NCI-H774 (cell line): ENCODE measurements at places on chromosomes 16 and 17.

GRCh38 chr16:63287401-63287800 is 1251.2 kb upstream of the CDH8 start:
- DNase-seq: no peak

GRCh38 chr16:57865746-57866528 is 63.6 kb upstream of the KIFC3 start:
- DNase-seq: no peak

DNA sequence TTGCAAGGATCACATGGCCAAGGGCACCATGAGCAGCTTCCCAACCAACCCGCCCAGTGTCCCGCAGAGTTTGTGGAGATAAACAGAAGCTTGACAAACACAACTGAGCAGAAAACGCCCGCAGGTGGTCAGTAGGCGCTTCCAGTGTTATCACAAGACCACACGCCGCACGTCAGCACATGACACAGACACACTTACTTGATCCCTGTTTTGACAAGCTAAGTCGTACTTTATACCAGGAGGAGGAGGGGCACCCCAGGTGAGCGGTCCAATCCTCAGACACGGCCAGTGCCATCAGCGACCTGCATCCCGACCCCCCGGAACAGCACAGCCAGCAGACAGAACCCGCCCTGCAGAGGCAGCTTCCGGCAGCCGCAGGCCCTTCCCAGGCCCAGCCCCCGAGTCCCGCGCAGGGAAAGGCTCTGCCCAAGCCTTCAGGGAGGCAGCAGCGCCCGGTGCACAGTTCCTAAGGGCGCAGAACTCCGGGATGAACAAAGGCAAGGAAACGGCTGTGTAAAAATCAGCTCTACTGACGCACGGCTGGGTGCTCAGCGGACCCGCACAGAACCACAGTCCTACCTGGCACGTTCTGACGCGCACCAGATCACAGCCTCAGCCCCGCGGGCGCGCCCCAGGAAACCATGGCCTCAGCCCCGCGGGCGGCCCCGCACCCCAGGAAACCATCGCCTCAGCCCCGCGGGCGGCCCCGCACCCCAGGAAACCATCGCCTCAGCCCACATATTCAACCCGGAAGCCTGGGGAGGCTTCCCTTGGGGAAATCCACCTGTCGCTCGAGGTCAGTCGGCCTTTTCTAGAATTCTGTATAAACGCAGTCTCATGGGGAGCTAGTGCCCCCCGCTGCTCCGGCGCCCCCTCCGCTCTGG is 27.8 kb downstream of the AXIN1 start:
- DNase-seq: no peak

GRCh38 chr16:70770626-70771552 is 30.1 kb downstream of the VAC14 start:
- no peak for DNase-seq

DNA sequence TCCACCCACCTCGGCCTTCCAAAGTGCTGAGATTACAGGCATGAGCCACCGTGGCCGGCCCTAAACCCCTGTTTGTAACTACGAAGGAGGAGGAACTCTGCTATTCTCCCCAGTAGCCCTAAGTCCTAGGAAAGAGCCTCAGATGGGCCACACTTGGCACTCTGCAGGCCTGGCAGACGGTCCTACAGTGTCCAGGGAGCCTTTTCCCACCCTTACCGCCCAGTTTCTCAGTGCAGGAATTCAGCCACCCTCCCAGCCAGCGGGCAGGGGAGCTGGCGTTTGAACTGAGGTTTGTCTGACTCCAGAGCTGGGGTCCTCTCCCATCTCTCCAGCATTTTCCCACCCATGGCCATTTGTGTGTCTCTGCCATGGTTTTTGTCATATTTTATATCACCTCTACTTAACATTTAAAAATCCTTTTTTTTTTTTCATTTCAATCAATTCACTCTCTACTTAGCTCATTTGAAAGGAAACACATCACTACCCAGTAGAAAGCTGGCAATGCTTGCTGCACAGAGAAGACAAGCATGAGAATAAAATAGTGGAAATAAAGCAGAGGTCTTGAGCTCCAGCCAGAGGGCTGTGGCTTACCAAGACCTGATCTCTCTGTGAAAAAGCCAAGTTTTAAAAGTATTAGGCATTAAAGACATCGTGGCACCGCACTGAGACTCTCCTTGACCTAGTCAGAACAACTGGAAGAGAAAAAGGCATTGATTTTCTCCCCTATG is 34.9 kb downstream of the BCO1 start:
- DNase-seq: no peak

DNA sequence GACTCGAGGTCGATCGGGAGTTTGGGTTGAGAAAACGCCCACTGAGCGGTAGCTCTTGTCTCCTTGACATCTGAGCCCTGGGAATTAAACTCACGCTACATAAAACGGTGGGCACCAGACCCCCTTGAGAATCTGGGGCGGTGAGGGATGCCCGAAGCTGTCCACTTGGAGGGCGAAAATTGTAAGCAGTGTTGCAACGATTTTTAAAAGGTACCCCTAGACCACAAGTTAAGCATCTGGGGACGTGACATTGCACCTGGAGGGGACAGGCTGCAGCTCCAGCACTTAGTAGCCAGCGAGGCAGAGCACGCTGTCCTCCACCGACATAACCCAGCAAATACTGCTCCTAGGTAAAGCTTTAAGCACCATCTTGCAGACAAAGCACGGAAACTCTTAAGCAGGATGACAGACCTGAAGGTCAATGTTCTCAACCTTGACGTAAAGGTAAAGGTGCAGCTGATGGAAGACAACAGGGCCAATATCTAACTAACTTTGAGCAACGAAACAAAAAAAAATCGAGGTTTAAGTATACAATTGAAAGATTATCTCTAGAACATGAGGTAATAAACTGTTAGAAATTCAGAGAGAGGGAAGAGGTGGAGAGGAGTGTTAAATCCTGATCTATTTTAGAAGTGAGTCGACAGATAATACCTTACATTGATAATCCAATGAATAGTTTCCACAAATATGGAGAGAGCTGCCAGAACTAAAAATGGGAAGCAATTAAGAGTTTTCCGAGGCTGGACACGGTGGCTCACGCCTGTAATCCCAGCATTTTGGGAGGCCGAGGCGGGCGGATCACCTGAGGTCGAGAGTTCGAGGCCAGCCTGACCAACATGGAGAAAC is 921 bp upstream of the CDR2 start:
- DNase-seq: no peak

- no peak for DNase-seq
Measured at GRCh38 chr17:40548982-40549685, 16.1 kb downstream of the CCR7 start.

- DNase-seq: peak; percentile 92
Measured at GRCh38 chr16:11851294-11852091, at the start of gene RSL1D1. Gene RSL1D1, minus strand, starts transcription at chr16:11851542. Its CDS starts 30 bp downstream, at chr16:11851512.

- DNase-seq: peak; percentile 32
Measured at GRCh38 chr17:76868669-76869495, 678 bp downstream of the MGAT5B start.

- peak; percentile 45 for DNase-seq
Measured at GRCh38 chr17:56939869-56940484, 20.9 kb downstream of the COIL start.

DNA sequence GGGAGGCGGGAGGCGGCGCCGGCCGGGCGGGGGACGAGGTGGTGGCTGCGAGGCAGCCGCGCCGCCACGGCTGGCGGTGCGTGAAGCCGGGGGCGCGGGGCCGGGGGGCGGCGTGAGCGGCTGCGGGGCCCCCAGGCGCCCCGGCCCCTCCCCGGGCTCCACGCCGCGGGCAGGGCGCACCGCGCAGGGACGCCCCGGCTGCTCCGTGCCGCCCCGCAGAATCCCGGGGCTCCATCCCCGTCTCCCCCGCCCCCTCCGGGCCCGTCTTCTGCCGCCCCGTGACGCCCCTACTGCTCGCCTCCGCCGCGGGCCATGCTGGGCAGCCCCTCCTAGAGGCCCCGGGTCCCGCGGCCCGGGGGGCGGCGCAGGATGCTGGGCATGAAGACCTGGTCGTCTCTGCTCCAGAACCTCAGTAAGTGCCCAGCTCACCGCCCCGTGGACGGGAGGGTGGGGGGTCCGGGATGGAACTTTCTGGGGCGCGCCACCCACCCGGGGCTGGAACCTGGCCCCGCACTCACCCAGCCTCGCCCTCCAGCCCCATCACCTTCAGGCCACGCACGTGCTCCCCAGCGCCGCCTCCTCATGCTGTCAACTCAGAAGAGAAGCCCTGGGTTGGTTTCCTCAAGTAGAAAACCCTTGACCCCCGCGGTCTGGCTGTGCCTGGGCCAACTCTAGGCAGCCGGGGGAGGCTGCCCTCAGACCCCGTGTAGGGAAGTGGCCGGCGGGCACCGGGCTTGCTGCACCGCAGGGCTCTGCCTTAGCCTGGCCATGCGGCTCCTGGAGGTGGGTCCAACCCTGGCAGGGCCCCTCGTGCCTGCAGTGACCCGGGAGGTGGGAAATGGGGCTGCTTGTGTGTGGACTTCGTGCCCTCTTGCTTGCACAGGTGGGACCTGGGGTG is 150.2 kb upstream of the GSE1 start:
- DNase-seq: no peak

- no peak for DNase-seq
Measured at GRCh38 chr17:47966079-47966519, 4.8 kb upstream of the CDK5RAP3 start.

DNA sequence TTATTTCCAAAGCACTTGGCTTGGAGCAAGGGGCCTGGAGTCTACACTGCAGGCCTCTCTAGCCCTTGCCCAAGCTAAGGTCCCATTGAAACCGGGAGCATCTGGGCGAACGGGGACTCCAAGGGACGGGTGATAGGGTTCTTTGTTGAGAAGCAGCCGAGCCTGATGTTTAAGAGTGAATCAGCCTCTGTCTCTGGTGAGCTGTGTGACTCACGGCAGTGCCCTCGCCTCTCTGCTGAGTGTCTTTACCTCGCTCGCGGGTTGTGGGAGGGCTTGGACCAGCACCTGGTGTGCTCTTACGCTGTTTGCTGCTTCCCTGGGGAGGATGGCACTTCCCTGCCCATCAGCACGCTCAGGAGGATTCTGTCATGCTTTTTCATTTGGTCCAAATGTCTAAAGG is 1.3 kb downstream of the HGS start:
- DNase-seq: no peak
